ENCODE measurements at places on chromosomes 5 and 9. TPM values are rescaled to one million over a fixed set of nuclear protein-coding genes. Genes with fewer than 3 reads are reported as not detected.

Gene MBLAC2
- 5.2 TPM for total RNA-seq

Gene SEC61B
- total RNA-seq = 121 TPM

Gene HTR1A
- not detected for total RNA-seq

Gene PCDHGA11
- total RNA-seq = 9.8 TPM

Gene LIFR
- 225 TPM for total RNA-seq

Gene ARRDC1
- total RNA-seq = 57.0 TPM

Gene ZNF354B
- total RNA-seq = 40.7 TPM

DNA sequence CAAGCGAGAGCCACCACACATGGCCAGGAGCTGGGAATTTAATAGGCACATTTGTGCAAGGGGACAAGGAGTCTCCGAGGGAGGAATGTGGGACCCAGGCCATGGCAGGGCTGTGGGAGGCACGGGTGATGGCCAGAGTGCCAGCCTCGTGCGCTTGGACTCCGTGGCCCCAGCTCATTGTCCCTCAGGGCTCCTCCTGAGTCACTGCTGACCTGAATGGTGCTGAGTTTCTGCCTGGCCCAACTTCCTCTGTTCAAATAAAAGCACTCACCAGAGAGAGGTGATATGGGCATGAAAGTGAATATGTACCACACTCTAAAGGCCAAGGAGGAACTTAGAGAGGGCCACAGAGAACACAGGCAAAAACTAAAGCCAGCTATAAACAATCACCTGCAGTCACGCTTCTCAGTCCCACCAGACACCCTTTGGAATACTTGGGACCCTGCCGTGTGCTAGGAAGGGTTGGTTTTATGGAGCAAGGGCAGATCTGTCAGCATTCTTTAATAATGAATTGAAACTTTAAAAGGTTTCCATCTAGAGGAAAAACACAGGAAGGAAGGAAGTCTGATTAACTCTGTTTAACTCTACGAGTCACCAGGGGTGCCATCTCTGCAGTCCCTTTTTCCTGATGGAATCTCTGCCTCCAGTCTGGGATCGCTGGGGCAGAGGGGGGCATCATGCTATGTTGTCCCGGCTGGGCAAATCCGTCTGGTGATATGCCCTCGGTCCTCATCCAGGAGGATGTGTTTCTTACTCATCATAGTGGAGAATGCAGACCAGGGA is 25.1 kb upstream of the UBE2QL1 start:
- no peak for DNase-seq

- DNase-seq = no peak
Observed at GRCh38 chr5:179955630-179956029, 47.9 kb upstream of the TBC1D9B start.

- DNase-seq = no peak
Observed at GRCh38 chr5:137730336-137730735, 5.6 kb downstream of the KLHL3 start.

- no peak for DNase-seq
Observed at GRCh38 chr9:98276907-98277469, 21.5 kb upstream of the TBC1D2 start.

DNA sequence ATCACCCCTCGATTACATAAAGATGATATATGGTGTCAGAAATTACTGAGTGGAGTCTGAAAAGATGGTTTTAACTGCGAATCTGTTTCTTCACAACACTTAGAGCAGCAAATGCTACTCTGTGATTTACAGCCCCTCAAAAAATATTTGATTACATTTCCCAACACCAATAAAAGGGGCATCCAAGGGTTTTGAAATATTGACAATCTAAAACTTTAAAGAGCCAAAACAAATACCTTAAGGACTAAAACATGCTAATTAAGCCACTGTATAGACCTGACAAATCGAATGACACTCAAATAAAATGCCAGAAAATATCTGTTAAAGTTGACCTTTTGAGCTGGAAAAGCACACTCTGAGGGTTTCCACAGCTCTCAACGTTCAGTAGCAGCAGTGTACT is 73.2 kb downstream of the ELAVL2 start:
- DNase-seq = no peak

DNA sequence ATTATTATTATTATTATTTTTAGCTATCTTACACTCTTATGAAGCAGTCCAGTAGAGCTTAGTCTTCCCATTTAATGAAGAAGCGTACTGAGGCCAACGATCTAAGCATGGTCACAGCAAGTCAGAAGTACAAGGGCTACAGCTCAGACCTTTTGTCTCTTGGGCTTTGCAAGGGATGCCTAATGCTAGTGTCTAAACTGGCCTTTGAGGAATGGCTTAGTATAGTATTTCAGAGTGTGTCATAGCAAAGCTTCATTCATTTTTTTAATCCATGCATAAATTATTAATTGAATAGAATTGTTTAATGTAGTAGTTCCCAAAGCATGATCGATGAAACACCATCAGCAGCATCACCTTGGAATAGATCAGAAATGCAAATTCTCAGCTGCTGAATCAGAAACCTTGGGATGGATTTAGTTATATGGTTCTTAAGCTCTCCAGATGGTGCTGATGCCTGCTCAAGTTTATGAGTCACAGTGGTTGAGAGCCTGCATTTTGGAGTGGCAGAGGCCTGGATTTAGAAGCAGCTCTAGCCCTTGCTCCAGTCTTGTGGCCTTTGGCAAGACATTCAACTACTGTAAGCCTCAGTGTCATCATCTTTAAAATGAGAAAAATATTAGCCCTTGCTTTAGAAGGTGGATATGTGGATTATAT is 6.1 kb downstream of the IL12B start:
- no peak for DNase-seq

GRCh38 chr9:26566141-26566540 is 326.5 kb downstream of the CAAP1 start:
- DNase-seq = no peak

DNA sequence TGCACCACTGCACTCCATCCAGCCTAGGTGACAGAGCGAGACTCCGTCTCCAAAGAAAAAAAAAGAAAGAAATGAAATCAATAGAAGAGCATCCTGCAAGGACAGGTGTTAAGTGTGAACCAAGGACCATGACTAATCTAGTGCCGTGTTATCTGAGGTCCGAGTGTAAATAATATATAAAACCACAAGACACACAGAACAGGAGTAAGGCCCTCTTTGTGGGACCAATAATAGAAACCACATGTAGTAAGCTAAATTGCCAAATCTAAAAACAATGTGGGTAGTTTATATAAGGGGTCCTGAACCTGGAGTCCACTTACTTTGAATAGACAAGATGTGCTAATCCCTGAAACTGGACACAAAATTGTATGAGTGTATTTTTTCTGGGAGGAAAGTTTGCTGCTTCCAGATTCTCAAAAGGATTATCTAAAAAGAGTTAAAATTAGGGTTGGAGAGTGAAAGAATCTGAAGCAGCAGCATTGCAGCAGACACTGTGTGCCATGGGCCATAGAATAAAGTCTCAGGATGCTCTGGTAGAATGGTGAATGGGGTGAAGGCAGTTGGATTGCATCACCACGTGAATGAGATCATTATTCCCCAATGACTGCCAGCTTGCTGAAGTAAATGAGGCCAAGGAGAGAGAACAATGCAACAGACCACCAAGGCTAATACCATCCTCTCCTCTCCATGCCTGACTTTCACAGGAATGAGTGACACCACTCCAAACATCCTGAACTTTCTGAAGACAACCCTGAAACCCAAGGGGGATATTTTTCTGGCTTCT is 222.7 kb downstream of the DCP2 start:
- DNase-seq = no peak

DNA sequence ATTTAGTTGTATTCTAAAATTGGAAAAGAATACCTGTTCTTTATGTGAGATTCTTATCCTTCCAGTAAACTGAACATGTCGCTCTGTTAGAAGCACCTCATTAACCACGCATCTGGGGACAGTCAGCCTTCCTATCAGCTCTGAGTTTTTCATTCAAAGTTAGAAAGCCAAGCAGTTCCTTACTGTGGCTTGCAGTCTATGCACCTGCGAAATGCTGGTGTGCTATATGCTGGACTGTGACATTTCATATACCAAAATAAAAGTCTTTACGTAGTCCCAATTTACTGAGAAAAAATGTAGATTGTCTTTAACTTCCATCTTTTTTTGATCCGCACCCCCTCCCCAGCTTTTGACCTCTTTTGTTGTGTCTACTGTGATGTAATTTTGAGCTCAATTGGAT is 4.3 kb downstream of the ANP32B start:
- no peak for DNase-seq

GRCh38 chr5:111892949-111893348 is 136.0 kb upstream of the NREP start:
- DNase-seq = no peak

GRCh38 chr9:5493679-5494511 is 16.4 kb upstream of the PDCD1LG2 start:
- DNase-seq = no peak

GRCh38 chr5:73136055-73136562 is 15.7 kb downstream of the TMEM171 start:
- DNase-seq = no peak

DNA sequence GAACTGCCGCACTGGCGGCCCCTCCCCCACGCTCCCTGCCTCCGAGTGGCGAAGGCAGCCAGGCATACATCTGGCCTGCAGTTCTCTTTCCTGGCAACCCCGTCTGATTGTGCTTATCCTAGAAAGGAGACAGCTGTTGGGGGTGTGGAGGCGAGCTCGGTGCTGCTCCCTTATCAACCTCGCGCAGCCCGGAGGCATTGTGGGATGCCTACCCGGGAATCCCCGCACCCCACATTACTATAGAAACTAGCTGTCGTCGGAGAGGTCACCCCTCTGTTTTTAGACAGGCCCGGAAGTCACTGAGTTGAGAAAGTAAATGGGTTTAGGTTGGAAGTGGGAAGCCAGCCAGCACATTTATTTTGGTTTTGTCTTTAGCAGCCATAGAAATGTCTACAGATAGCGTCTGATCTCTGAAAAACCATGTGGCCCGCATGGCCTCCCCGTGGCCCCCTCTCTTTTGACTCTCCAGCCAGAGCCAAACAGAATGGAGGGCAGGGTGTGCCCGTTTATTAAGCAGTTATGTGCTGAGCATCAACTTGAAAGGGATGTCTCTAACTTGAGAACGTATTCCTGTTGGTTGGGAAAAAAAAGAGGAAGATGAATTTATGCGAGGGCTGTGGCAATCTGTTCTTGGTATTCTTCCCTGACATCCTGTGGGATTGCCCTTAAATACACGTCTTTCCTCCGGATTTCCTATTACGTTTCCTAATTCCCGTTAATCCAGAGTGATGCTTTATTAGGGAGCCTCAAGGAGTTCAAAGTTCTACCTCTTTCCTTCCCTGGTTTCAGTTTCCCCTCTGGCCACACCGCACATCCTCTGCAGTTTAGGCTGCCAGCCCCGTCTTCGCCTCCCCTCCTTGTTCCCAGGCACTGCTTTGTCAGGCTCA is 3.9 kb downstream of the STC2 start:
- DNase-seq = no peak

DNA sequence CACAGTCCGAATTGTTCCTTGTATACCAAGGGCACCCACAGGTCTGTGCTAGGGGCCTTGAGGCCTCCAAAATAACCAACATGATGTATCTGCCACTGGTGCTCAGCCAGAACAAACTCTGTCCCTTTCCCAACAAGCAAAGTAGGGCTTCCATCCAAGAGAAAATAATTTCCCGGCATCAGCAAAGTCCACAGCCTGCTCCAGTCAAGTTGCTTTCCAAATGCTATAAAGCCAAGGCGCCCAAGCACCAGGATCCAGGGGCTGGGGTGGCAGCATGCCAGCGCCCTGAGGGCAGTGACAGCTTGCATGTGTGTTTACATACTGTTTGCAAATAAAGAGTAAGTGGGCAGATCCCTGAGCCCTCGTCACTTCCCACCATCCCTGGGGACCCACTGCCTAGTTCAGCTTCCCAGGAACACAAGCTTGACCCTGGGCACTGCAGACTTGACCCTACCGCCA is 155.9 kb downstream of the ERCC6L2 start:
- no peak for DNase-seq

DNA sequence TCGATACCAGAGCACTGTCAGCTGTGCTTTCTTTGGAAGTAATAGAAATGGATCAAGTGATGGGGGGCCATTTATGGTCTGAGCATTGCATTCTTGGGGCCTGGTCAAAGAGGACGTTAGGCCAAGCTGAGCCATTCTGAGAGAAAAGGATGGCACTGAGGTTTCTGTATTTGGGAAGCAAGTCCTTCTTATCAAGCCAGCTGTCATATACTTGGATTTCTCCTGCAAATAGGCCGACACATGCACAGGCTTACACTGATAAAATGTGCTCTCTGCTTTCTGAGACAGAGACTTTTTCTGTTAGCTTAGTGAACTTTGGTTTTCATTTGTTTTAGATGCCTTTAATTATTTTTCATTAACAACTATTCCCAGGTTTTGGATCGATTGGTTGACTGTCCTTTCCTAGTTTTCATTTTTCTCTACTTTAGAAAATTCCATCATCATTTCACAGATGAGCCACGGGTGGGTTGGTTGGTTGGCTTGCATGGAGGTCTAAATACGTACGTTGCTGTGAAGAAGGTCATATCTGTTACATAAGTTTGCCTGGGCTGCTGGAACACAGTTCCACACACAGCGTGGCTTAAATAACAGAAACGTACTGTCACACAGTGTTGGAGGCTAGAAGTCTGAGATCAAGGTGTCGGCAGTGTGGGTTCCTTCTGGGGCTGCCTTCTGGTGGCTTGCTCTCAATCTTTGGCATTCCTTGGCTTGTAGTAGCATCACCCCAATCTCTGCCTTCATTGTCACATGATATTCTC is 20.3 kb downstream of the TMOD1 start:
- no peak for DNase-seq

GRCh38 chr5:168939887-168940544 is 360.8 kb upstream of the PANK3 start:
- DNase-seq = no peak

DNA sequence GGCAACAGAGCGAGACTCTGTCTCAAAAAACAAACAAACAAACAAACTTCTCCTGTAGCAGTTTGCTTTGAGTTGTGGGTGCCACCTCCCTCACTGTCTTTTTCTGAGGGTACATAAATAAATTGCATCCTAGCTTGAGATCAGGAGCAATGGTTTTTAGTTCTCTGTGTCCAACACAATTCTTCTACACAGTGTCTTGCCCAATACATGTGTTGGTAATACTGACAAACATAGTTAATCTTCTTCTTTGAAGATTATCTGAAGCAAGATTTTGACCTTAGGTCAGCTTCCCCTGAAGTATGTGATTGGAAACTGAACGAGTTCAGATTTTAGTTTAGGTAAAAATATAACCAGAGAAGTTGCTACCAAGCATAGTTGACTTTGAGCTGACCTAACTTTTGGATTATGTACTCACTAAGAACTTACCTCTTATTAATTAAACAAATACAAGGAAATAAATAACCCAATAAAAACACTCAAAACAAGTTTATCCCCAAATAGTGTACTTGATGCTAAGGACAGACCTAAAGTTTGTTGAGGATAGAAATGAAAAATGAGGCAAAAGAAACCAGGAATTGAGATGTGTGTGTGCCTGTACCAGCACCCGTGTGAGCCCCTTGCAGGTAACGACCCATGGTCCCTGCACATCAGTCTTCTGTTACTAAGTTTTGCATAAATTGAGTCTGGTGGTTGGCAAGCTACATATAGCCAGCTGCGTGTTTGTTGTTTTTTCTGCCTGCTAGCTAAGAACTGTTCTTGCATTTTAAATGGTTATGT is 16.2 kb downstream of the TJP2 start:
- no peak for DNase-seq

GRCh38 chr9:124790301-124790700 is 13.4 kb downstream of the OLFML2A start:
- no peak for DNase-seq

GRCh38 chr9:95147452-95148207 is 169.9 kb downstream of the FANCC start:
- no peak for DNase-seq

GRCh38 chr5:2134543-2135292 is 252.0 kb upstream of the IRX4 start:
- no peak for DNase-seq
